Activated B cell treated with CpG ODN at 0.5 μM for 24 hours (primary cell): ENCODE measurements at places on chromosomes 11 and 22.

DNA sequence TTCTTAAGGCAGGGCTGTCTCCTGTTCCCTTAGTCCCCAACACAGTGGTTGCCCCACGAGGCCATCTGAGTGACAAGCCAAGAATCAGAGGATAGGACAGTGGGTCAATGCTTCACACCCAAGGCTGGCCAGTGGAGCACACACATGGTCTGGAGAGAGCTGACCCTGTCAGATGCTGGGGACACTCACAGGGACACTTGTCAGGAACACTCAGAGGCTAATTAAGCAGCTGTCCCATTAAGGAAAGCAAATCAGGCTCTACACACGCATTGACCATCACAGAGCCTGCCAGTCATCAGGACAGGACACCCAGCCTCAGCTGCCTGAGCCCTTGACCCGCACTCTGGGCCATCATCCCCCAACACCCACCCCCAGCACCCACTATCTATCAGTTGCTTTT, 18.2 kb downstream of the GDPD5 start:
- DNase-seq, result no peak

- no peak for DNase-seq
These were observed 8.7 kb upstream of the LTO1 start for GRCh38 chr11:69683764-69684333.

- DNase-seq, result no peak
These were observed 7.8 kb upstream of the POLR3H start for GRCh38 chr22:41551877-41552582.

GRCh38 chr11:87035976-87036583, 1.7 kb upstream of the TMEM135 start:
- DNase-seq, result no peak

- DNase-seq, result no peak
These were observed 12.0 kb downstream of the UPK3A start for GRCh38 chr22:45296628-45297297.

GRCh38 chr11:60657888-60658287, 41.5 kb upstream of the MS4A8 start:
- no peak for DNase-seq

DNA sequence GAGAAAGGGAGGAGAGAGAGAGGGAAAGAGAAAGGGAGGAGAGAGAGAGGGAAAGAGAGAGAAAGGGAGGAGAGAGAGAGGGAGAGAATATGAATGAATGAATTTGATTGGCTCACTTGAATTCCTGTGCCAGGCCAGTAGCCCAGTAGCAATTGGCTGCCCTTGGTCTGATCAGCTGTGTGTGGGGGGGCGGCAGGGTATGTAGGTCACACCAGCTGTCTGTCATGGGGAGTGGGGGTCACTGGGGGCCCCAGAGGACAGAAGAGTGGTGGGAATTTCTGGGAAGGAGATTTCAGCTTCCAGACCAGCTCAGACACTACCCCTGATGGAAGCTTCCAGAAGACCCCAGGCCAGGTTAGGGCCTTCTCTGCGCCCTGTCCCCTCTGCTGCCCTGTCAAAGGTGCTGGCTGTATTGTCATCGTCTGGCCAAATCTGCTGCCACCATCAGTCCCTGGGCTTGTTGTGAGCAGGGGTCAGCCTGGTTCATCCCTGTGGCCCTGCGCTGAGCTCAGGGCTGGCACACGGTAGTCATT, 21.1 kb downstream of the MPPED1 start:
- DNase-seq, result no peak

GRCh38 chr22:41285441-41285819, 557 bp downstream of the RANGAP1 start:
- DNase-seq, result peak; percentile 45

DNA sequence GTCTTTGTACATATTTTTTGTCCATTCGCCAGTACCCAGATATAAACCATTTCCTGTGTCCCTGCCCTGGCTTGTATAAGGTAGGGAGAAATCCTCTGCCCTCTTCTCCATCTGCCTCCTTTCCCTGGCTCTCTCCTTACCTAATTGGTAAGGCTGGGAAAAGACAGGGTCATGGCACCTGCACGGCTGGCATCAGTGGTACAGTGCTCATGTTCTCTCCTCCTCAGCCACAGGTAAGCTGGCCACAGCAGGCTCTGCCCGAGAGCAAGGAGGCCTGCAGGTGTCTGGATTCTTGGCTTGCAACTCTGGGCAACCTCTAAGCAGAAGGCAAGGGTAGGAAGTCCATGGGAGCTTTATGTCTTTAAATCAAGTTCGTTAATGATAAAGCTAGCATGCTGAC, 419.9 kb downstream of the BUD13 start:
- no peak for DNase-seq

DNA sequence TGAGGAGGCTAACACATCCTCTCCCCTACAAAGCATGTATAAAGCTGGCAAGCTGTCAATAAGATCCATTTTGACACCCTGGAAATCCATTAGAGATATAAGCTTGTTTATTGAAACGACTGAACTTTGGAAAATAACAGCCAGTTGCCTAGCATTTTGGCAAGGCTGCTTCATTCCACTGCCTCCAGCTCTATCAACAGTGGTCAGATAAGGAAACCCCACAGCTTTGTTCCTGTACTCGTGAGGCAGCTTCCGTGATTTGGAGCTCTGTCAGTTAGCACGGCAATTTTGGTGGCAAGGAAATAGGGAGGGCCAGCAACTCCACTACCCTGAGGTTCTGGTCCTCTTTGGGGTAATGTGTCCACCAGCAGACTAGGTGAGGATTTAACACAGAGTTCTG, 2.0 kb upstream of the OR51S1 start:
- DNase-seq, result no peak

DNA sequence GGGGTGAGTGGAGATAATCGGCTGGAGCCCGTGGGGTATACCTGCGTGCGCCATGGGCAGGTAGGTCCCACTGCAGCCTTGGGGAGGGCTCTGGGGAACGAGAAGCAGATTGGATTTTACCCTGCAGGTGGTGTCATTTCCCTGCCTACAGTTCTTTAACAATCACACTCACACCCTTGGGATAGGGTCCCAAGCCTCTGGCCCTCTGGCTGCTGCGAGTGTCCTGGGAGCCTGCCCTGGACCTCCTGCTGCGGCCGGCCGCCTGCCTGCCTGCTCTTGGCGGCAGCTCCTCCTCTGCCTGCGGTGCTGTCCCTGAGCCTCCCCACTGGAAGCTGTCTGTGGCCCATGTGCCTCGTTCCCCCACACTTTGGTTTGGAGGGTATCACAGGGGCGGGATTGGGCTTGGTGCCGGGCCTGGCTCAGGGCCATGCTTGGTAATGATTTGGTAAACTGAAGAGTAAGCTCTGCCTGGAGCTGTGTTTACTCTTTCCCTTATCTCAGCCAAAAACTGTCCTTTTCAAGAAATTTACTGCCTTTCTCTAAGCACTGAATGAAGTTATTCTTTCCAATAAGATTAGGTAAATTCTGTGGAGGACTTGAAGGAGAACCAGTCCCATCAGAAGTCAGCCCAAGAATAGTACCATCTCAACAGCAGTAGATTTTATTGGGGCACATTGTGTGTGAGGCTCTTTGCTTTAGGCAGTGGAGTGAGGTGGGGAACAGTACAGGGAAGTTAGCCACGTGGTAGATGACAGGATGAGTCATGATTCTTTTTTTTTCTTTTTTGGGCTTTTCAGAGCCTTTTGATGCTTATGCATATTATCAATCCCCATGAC, 53.7 kb downstream of the TBC1D22A start:
- DNase-seq, result no peak

- no peak for DNase-seq
These were observed 17.7 kb upstream of the NNMT start for GRCh38 chr11:114278342-114279065.

DNA sequence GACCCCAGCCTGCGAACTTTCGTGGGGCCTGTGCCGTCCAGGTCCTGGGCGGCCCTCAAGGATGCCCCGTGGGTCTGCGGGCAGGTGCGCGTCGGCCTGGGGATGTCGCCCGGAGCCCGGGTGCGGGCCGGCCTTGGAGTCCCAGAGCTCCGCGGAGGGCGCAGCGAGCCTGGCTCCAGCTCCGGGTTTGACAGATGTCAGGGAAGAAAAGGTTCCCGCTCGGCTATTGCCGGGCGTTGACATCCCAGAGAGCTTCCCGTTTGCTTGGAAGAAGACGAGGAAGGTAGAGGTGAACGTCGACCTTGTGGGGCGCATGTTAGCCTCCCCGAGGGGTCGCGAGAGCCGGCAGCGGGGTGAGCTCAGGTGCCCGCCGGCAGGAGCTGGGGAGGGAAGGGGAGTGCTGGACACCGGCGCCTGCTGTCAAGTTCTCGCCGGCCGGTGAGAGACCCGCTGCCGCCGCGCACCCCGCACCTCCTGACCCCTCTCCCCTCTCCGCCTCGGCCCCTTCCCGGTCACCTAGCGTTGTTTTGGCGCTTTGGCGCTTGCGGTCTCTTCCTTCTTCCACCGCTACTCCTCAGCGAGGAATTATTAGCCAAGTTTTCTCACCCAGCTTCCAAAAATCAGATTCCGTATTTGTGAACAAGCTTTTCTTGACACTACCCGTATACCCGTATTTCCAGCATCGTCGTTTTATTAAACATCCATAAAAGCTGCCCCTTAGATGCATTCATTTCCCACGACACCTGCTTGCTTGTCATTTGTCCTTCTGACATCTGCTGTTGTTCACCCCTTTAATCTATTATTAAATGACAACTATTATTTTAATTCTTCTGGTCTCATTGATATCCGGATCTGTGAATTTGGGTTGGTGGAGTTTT, 1.3 kb downstream of the BMAL1 start:
- no peak for DNase-seq

GRCh38 chr11:45400591-45400990, 114.5 kb upstream of the SYT13 start:
- DNase-seq, result no peak

GRCh38 chr22:27918341-27919221, 475 bp downstream of the PITPNB start:
- DNase-seq, result peak; percentile 50
